Cardiac septum (tissue), 1 donor: ENCODE measurements at places on chromosomes 5 and 9. TPM values are rescaled to one million over a fixed set of nuclear protein-coding genes. Genes with fewer than 3 reads are reported as not detected.

PCDHGA7 gene
- total RNA-seq, result 11.8 TPM

LCN6 gene
- total RNA-seq, result 4.5 TPM

TESK1 gene
- total RNA-seq, result 34.2 TPM

ADAMTS2 gene
- total RNA-seq, result 5.9 TPM

MSANTD3 gene
- total RNA-seq, result 32.3 TPM

ZBTB34 gene
- 5.7 TPM for total RNA-seq

PCDHGA2 gene
- 17.3 TPM for total RNA-seq

SLC6A3 gene
- 0.19 TPM for total RNA-seq

LRRC14B gene
- 8.5 TPM for total RNA-seq

SLC27A6 gene
- total RNA-seq, result 64.4 TPM

GTF2H2C gene
- total RNA-seq, result 11.1 TPM

LVRN gene
- 0.27 TPM for total RNA-seq

TLX3 gene
- not detected for total RNA-seq

DNA sequence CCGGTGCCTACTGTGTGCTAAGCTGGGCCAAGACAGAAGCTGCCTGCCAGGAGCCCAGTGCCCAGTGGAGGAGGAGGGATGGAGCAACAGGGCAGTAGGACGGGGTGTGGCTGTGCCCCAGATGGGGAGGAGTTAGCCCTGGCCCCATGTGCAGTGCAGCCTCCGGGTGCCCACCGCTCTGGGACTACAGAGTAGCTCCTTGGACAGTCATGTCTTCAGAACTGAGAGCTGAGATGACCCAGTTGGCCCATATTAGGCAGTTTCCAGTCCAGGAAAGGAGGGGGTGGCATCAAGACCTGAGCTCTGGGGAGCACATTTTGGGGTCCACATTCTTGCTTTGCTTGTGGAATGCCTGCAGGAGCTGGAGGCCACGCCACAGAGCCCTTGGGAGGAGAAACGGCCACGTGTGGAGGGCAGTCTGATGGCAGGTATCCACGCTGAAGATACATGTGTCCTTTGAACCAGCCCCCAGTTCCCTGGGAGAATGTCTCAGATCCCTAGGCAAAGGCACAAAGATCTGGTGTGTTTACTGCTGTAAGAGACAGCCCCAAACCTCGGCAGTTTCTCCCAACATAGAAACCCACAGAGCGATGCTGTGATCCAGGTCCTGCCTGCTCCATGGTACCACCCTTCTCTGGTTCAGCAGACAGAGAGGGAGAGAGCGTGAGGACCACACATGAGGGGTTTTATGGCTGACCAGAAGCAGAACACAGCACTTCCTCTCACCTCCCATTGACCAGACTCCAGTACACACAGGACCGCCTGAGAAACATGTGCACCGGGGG, 46.8 kb upstream of the FCN1 start:
- peak; percentile 33 for DNase-seq

DNA sequence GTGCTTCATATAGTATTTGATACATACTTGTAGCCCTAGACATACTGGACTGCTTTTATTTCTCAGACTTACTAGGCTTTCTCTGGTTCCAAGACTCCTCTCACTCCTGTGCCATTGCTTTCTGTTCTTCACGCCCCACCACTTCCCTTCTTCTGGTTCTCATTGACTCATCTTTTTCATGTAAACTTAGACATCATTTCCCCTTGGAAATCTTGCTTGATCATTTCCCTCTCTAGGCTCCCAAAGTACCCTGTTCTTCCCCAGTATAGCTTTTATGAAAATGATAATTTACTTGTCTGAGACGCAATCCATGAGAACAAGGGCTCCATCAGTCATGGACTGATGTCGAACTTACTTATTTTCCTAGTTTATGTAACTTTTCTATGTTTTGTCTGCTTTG, 83.5 kb downstream of the TLR4 start:
- no peak for DNase-seq

DNA sequence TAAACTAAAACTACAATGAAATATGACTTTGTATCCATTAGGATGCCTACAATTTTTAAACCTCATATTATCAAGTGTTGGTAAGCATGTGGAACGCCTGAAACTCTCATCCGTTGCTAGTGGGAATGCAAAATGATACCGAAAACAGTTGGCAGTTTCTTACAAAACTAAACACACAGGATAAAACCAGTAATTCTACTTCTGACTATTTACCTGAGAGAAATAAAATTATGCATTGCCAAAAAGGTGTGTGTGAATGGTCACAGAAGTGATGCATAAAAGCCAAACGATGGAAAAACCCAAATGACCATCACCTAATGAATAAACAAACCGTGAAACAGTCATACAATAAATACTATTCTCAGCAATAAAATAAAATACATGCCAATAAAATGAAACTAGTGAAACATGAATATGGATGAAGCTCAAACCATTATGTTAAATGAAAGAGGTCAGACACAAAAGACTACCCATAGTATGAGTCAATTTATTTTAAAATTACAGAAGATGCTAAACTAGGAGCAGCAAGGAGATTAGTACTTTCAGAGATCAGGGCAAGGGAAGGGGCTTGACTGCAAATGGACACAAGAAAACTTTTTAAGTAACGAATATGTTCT, 13.4 kb downstream of the AUH start:
- DNase-seq, result no peak

DNA sequence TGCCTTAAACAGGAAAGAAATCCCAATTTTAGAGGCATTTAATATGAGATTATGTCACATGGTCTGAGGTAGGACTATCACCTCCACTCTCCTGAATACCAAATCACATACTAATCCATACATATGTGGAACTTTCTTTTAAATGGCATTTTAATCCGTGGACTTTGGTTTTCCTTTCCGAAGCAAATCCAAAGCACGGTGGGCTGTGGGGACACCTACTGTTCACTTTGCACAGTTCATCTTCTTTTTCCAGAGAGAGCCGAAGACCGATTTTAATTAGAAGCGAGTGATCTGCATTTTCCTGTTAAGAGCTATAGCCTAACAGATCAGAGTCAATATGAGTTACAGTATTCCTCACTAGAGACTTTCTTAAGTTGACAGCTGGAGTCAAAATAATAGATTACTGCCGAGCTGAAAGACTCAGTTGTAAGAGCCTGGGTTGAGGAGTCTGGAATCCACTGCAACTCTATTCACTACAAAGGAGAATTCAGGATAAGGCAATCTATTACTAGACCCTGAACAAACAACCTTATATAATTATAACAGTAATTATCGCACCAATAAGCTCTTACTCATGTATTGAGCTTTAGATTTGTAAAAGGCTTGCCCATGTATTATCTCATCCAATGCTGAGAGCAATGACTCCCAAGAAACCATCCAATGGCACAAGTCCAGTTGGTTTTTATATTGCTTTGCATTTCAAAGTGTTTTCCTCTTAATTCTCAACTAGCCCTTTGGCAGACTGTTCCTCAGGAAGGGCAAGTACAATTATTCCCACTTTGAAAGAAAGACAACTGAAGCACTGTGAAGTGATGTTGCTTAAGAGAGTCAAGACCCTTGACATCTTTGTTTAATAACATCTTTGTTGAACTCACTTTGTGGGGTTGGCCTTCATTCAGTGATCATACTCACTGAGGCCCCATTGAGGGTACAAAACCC, 144.7 kb downstream of the TRPM6 start:
- no peak for DNase-seq

DNA sequence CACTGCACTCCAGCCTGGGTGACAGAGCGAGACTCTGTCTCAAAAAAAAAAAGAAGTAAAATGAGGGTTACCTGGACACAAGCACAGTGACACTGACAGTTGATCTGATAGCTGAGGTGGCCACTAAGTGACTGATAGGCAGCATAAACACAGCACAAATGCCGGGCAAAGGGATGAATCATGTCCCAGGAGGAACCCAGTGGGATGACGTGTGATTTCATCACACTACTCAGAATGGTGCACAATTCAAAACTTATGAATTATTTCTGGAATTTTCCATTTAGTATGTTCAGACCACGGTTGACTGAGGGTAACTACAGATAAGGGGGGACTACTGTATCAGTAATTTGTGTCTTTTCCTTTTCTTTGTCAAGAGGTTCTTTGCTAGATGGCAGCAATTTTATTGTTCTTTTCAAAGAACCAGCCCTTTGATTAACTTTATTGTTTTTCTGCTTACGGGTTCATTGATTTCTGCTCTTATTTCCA, 34.3 kb upstream of the RNF130 start:
- peak; percentile 26 for DNase-seq

DNA sequence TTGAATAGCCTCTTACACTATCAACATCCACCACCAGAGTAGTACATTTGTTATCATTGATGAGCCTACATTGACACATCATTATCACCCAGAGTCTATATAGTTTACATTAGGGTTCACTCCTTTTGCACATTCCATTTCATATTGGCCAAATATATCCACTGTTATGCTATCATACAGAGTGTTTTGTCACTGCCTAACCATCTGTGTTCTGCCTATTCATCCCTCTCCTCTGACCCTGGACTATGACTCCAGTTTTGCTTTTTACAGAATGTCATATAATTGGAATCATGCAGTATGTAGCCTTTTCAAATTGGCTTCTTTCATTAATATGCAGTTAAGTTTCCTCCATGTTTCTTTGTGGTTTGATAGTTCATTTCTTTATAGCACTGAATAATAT, 904.7 kb downstream of the TLE1 start:
- no peak for DNase-seq

DNA sequence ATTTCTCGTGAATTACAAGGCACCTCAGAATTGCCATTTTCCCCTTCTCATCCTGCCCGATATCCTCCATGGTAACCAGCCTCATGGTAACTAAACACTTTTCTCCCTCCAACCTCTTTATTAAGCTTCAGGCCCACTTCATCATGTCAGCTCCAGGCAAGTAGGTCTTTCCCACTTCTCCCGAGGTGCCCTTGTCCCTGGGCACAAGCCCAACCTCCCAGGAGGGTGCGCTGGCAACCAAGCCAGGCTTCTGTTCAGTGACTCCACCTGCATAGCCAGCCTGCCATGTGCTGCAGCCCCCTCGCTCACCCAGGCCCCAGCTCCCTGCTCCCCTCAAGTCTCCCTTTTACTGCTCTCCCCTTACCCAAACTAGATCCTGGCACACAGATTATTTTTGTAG, 47.4 kb upstream of the AFAP1L1 start:
- DNase-seq, result peak; percentile 84

GRCh38 chr9:33163433-33164137, 3.6 kb downstream of the B4GALT1 start:
- DNase-seq, result no peak

DNA sequence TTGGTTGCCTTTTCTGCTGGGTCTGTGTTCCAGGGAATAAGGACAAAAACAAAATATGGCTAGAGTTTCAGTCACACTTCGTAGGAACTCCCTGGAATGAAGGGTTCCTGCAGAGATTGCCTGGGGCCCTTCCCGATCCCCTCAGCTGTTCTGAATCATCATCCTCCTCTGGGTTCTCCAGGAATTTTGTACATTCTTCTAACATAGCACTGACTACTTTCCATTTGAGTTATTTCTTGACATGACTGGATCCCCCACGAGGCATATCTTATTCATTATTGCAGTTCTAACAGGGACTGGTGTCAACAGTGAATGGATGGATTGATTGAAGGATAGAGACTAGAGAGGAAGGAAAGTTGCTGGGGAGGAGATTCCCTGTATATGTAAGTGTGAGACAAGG, 49.2 kb upstream of the TNC start:
- DNase-seq, result no peak

- DNase-seq, result no peak
Observed at GRCh38 chr5:151196556-151197290, 27.2 kb downstream of the CCDC69 start.

- no peak for DNase-seq
Observed at GRCh38 chr5:123549256-123549904, 37.4 kb downstream of the CSNK1G3 start.

DNA sequence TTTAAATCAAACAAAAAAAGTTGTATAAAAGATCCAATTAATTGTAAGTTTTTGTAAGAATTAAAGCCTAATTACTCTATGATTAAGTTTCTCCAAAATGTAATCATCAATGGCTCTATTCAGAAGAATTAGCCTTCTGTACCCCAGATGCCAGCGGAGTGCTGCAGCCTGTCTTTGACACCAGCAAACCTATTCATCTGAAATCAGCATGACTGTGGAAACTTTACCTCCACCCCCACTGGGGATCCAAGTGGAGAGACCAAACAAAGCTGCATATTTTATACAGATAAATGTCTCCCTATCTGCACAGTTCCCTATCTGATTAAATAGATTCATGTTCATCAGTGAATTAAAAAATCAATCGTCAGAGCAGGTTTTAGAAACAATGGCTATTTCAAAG, 426.8 kb downstream of the KIAA0825 start:
- no peak for DNase-seq

DNA sequence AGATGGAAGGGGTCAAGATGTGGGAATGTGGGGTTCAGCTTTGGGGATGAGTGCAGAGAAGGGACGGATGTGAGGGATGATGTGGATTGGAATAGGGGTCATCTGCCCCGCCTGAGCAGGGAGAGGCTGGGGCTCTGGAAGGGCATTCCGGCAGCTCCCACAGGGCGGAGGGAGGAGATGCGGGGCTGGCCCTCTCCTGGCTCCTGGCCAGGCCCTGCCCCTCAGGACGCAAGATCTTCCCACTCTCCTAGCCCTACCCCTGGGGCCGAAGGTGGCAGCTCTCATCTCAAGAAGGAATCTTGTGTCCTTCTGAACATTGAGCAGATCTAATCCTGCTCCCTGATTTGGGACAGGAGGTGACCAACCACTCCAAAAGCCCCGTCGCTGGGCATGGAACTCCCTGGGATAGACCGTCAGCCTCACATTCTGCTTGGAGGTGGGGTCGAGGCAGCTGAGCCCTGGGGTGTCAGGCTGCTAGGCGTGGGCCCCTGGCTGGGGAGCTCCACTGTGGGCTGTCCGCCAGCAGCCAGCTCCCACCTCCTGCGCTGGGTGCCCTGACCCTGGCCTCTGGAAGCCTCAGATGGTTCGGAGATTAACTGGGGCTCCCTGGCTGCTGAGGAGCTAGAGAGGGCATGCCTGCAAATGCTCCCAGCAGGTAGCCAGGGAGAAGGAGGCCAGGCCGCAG, 125.2 kb downstream of the ZNF354C start:
- no peak for DNase-seq

DNA sequence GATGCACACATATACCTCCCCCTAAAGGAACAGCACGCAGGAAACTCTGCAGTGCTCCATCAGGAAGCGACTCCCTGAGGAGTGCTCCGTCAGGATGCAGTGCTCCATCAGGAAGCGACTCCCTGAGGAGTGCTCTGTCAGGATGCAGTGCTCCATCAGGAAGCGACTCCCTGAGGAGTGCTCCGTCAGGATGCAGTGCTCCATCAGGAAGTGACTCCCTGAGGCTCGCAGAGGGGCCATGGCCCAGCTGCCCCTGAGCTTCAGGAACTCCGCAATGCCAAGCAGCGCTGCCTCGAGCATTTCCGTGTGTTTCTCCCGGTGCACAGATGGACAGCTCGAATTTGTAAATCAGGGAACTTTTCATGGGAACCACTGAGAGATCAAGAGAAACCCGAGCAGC, 88.1 kb downstream of the PAX5 start:
- no peak for DNase-seq

DNA sequence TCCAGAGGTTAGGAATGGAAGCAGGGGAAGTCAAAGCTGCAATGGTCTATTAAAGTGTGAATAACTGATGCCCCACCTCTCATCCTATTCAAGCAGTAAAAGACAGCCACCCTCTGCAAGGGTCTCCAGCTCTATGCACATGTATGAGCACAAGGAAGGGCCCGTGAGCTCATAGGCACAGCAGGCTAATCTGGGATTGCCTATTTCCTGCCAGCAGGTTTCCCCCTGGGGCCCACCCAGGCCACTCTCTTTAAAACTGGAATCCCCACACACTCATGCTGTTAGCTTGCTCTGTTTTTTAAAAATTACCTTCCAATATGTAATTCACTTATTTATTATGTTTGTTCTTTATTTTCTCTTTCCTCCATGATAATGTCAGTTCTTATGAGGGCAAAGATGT, 48.7 kb upstream of the ZNF366 start:
- DNase-seq, result no peak

GRCh38 chr9:128550770-128551656, 1.4 kb upstream of the SPTAN1 start:
- no peak for DNase-seq
